ENCODE measurements at places on chromosomes 3 and 15.

- DNase-seq, result peak; percentile 71
Measured at GRCh38 chr3:183697610-183698317, at the start of gene YEATS2. Gene YEATS2 (plus strand): TSS chr3:183697797. CDS start chr3:183715163, 17,366 bp downstream.

DNA sequence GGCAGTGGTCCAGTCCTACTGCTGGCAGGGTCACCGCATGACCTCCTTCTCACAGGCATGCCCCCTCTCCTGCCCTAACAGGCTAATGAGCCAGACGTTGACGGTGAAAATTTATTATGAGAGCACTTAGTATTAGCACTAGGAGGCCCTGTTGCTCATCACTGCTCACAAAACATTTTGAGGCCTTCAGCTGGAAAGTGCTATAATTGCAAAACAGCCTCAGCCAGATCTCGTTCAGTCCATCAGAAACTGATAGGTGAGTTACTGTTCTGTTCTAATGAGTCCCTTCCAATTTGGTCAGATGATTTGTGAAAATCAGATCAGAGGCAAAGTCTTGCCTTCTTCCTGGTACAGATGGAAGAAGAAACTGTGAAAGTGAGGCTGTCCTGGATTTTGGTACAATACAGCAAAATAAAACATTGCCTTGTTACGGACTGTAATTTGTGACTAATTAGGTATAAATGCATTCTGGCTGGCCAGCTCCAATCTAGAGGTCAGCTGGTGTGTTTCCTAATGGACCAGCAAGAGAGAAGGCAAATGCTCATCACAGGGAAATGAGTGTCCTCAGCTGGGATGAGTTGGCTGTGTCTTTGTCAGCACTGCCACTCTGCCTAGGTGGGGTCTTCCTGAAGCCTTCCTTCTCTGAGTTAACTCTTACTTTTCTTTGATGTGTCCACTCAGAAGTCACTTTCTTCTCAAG lies 316.8 kb downstream of the CHST2 start:
- DNase-seq, result no peak

GRCh38 chr3:72437661-72438406 lies 410.4 kb downstream of the SHQ1 start:
- DNase-seq, result no peak

DNA sequence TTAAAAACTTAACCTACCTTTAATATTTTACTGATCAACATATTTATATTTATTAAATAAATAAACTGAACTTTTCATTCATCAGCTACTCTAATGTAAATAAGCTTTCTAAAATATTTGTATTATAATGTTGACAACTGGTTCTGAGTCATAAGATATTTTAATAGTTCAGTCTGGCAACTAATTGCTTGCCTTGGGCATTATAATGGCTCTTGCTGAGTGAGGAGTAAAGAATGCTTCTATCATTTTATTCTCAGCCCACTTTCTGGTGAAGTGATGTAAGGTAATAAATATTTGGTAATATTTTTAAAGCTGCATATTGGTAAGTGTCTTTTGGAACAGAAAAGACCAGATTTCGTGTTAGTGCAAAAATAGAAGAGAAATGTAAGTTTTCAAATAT lies 81.5 kb downstream of the DIPK2A start:
- DNase-seq, result no peak

DNA sequence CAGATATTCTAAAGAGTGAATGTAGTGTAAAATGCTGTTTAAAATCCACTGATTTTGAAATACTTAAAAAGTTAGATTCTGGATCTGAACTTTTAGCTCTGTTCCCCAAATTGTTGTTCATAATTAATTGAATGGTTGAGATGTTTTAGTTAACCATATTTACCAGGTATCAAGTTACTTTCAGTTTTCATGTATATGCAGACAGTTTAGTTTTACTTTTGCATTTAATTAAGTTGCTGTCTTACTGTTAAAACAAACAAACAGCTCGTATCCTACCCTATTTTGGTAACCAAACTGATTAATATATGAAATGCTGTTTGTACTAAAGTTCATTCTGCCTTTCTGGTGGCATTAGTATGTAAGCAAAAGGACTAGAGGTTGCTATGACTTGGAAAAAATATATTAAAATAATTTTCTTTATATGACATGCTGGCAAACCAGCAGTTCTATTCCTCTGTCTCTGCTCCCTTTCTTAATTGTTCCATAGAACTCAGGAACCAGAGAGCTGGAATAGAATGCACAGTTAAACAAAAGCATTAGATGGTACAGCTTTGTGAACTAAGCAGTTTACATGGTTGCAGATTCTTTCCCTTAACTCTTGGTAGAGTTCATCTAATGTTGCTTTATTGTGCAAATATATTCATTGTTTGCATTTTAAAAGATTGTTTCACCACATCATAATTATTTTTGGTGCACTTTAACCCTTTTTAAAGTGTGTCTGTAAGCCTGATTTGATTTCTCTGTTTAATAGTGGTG lies 39.5 kb upstream of the SCAANT1 start:
- DNase-seq, result no peak
